ENCODE measurements at places on chromosomes 6 and 20.

- no peak for DNase-seq
Measured at GRCh38 chr6:125073071-125073470, 80.5 kb upstream of the TPD52L1 start.

- no peak for DNase-seq
Measured at GRCh38 chr6:34583861-34584604, 27.9 kb upstream of the SPDEF start.

- no peak for DNase-seq
Measured at GRCh38 chr20:38985060-38985459, 22.9 kb downstream of the DHX35 start.

- DNase-seq, result no peak
Measured at GRCh38 chr6:11875325-11876109, 96.9 kb upstream of the ADTRP start.

GRCh38 chr6:142933701-142934100 is 11.3 kb downstream of the HIVEP2 start:
- DNase-seq, result no peak

DNA sequence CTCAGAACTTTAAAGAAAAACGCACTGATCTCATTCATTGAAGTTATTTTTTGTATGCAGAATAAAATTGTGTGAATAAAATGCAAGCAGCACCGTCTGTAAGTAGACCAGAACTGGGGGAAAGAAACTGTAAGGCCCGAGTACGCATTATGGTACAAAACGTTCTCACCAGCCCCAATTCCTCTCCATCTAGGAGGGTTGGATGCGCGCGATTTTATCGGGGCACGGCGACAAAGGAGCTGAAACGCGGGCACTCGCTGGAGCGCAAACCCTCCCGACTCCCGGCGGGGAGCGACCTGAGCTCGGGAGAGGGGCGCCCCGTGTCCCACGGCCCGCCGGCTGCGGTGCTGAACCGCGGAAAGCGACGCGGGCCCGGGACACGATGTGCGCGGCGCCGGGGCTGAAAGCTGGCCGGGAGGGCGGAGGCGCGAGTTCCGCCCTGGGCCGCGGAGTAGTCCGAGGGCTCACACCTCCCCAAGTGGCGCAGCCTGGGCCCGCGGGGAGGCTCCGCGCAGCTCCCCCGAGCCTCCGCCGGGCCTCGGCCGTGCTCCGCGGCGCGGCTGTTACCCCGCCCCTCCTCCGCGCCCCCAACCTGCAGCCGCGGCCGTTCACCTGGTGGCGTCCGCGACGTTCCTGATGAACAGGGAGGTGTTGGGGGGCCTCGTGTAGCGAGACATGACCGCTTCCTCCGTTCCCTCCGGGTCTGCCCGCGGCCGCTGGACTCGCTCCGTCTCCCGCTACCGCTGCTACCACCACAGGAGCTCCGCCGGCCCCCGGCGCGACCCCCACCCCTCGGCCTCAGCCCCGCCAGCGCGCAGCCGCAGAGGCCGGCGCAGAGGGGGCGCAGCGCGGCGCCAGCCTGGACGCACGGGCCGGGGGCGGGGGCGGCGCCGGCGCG is at the start of gene SRSF12:
Gene SRSF12, minus strand, starts transcription at position 861 of the 898 bp plus-strand sequence. Its CDS starts 184 bp downstream, at position 677.
- DNase-seq, result no peak

DNA sequence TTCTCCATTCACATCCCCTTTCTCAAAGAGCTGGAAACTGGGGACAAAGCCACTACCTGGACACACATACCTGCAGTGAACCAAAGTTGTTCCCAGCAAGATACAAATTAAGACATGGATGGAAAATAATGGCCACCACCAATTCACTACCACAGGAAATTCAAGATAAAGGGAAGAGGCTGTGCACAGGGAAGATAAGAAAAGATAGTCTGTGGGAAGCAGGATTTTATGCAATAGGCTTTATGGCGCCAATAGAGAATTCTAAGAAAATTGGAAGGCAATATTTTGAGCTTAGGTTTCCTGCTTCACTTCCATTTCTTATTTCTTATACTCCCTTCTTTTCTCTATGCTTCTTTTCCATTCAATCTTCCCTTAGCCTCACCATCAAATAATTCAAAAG is 9.9 kb downstream of the GPX6 start:
- no peak for DNase-seq

All from Jurkat, Clone E6-1 (cell line).